ENCODE measurements at places on chromosomes 3 and 15.

DNA sequence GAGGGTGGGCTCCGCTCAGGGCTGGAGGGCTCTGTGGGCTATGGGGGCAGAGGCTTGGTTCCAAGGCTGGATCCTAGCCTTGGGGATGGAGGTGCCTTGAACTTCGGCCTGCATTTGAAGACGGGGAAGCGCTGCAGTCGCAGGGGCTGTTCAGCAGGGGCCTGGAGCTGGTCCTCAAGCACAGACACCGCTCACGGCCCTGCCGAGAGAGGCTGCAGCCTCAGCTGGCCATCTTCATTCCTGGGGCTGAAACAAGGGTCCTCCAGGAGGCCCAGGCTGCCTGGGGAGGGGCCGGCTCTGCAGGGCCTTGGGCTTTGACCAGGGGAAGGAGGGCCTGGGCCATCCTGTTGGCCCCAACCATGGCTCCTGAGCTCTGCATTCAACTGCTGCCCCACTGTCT lies 25.6 kb upstream of the PLXND1 start:
- no peak for DNase-seq

DNA sequence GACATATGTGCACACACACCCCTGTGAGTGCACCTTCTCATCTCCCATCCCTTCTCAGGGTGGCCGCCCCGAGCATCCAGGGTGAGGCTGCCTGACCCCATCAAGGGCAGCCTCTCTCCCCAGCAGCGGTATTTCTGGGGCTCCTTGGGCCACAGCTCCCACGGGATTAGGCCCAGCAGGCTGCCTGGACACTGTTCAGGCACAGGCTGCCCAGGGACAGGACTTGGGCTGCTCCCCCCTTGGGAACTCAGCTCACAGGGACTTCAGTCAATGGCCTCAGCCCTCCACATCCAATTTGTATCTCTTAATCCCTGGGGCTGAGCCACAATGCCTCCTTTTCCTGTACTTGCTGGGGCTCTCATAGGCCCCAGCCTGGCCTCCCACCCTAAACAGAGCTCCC lies 35.0 kb downstream of the RHCG start:
- no peak for DNase-seq

DNA sequence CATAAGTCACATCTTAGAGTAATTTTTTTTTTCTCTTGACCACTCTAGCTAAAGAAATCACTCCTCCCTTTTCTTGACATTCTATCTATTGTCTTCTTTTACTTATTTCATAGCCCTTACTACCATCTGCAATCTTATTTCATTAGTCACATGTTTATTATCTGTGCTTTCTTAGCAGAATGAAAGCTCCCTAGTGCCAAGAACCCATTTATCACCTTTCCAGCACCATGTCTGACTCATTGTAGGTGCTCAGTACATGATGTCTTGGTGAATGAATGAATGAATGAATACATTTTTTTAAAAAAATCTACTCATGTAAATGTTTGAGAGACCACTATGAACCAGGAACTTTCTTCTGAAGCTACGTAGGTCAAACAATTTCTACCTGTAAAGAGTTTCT lies 157.2 kb downstream of the CADPS start:
- no peak for DNase-seq

GRCh38 chr3:64509206-64509605 lies 178.6 kb downstream of the ADAMTS9 start:
- DNase-seq: no peak

- no peak for DNase-seq
These were observed 129.0 kb upstream of the LRRFIP2 start for GRCh38 chr3:37303416-37303815.

GRCh38 chr3:177521305-177521704 lies 324.0 kb upstream of the TBL1XR1 start:
- peak; percentile 79 for DNase-seq

- no peak for DNase-seq
These were observed 156.6 kb downstream of the FHIT start for GRCh38 chr3:61094608-61095007.

DNA sequence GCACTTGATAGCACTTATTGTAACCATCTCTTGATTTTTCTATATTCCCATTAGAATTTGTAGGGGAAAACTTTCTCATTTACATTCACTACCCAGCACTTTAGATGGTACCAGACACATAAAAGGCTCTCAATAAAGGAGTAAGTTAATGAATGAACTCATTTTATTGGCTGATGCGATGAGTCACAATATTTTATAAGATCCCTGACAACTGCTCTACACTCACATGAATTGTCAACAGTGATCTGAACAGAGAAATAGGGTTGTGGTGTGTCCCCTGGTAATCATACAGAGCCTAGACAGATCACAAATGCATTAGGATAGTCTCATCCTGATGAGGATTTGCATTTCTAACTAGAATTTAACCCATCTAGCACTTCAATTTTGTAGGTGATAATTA lies 567.6 kb upstream of the ARPP21 start:
- DNase-seq: no peak
